Stomach (tissue), 19 donors: ENCODE measurements at places on chromosomes 16 and 17. TPM values are rescaled to one million over a fixed set of nuclear protein-coding genes. Genes with fewer than 3 reads are reported as not detected.

DNA sequence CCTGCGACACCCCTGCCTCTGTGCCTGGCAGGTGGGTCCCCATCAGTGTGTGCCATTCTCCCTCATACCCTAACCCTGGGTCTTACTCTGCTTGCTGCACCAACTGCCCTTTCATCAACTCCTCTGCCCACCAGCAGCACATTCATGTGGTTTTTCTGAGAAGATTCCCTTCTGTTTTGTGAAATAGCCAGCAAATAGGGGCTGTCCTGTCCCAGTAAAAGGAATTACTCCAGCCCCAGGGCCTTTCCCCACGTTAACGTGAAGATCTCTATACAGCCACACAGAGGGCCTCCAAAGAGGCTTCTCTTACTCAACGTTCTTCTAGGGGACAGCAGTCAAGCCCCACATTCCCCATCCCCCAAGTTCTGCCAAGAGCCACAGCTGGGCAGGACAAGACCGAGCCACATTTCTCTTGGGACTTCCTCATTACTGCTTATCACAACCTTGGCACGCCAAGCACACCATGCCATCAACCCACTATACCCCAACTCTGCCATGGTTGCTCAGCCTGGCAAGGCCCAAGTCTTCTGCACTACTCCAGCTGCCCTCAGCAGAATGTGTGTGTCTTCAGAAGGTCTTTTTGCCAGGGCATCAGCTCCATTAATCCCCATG, 18.7 kb upstream of the CCL2 start:
- H3K27ac ChIP-seq = peak overlapping the region; percentile 65
- no peaks in the 10 kb centered on the region for H3K36me3 ChIP-seq
- no peak overlapping the region for H3K4me3 ChIP-seq
- peaks cover 16% of the 10 kb centered on the region for H3K4me1 ChIP-seq
- no peak for DNase-seq

DNA sequence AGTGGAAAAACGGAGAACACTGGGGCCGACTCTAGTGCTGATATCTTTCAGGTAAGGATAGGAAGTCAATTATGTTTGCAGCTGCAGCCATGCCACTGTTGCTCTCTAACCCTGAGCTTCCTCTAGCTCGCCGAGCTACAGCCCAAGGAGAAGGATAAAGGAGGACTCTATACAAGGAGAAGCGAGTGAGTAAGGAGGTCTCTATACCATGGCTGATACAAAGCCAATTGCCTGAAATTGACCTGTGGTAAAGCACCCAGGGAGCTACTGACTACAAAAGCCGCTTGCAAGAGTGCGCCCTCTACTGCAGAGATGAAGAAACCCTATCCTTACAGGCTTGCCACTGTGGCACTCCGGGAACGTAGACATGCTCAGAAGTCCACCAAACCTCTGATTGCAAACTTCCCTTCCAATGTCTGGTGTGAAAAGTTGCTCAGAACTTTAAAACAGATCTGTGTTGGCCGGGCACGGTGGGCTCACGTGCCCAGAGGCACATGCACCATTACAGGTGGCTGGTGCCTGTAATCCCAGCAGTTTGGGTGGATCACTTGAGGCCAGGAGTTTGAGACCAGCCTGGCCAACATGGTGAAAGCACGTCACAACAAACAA, 10.8 kb upstream of the SLC46A1 start:
- H3K4me3 ChIP-seq = no peak overlapping the region
- H3K27ac ChIP-seq = no peak overlapping the region
- DNase-seq = peak; percentile 70
- H3K27me3 ChIP-seq = no peaks in the 10 kb centered on the region

DNA sequence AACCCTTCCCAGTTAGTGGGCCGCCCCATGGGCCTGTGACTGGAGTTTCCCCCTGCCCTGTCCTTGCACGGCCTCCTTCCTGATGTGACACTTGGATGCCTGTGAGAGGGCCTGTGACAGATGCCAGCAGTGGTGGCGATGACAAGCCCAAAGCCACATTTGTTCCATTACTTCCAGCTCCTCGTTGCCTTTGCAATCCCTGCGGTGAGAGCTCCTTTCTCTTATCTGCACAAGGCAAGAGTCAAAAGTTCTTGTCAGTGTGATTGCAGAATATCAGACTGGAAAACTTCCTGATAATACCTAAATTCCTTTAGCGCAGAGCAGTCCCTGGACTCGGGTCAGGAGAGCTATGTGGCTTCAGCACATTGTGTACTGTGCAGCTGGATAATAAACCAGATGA, 54.4 kb upstream of the ARHGAP44 start:
- no peaks in the 10 kb centered on the region for H3K27me3 ChIP-seq
- no peak for DNase-seq
- H3K36me3 ChIP-seq = no peaks in the 10 kb centered on the region
- H3K4me3 ChIP-seq = no peak overlapping the region

KIF18B gene
- 3.1 TPM for total RNA-seq

STRADA gene
- 31.3 TPM for total RNA-seq

DNA sequence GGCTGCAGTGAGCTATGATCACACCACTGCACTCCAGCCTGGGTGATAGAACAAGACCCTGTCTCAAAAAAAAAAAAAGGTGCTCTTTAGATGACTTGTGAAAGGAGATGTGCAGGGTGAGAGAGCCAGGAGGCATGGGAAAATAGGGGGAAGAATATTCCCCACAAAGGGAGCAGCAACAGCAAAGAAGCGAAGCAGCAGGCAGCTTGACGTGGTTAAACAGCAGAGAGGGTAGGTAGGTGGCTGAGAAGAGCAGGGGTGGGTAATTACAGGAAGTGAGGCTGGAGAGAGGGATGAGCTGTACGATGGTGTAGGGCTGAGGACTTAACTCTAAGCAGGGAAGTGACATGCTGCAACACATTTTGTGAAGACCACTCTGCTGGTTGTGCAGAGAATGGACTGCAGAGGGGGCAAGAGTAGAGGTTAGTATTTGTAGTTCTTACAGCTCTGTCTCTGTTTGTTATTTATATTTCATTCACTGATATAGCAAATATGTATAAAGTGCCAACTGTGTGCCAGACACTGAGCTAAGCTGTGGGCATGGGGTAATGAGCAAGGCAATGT, 1.6 kb downstream of the HEATR3 start:
- peak; percentile 69 for DNase-seq
- peaks cover 27% of the 10 kb centered on the region for H3K36me3 ChIP-seq
- H3K4me1 ChIP-seq = peaks cover 30% of the 10 kb centered on the region
- peak overlapping the region; percentile 100 for H3K4me3 ChIP-seq
- H3K27ac ChIP-seq = no peak overlapping the region
